ENCODE measurements at places on chromosomes 1 and 21.

DNA sequence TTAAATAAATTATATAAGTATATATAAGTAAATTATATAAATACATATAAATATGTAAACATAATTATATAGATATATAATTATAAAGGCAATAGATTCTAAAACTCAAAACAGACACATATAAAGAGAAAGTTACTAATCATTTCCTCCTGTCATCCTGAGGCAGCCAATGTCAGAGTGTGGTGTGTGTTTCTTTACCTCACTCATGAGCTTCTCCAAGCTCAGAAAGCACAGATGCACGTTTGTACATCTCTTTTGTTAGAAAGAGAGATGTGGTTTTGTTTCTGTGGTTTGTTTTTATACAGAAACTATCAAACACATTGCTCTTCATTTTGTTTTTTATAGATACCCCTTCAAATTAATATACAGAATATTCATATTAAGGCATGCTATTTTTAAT, 594.8 kb downstream of the USP25 start:
- DNase-seq: no peak

- no peak for DNase-seq
These were observed 26.4 kb downstream of the FOXO6 start for GRCh38 chr1:41387667-41388091.

DNA sequence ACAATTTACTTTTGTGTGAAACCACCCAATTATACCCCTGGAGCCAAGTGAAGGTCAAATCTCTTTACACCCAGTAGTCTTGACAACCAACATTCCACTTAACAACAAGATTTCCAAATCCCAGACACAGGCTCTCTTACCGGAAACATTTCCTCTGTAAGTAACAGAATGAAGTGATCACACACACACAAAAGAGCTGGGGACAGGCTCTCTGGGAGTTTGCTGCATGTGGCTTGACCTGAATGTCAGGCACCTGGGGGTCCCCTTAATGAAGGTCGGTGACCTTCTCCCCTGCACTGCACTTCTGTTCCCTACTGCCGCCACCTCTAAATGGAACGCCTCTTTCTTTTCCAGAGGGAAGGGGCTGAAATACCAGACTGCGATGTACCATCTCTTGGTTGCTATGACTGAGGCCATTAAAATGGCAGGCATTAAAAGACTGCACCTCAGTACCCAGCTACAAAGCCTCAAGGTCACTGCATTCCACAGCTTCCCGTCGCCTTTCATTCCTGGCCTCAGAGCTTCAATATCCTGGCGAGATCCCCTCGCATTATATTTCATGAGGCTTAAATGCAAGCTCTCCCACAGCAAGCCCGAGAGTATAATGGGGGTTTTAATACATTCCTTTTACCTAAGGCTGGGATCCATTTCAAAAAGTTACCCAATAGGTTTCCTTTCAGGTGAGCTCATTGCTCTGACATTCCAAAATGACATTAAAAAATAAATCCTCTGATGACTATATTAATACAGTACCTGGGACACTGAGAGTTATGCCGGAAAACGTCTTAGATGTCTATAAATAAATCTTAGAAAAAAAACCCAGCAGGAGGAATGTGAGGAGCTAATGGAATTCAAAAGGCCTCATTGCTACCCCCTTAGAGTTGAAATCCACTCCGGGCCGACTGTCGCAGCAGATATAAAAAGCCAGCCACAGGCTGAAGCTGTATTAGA, 90.9 kb upstream of the DIRAS3 start:
- no peak for DNase-seq

DNA sequence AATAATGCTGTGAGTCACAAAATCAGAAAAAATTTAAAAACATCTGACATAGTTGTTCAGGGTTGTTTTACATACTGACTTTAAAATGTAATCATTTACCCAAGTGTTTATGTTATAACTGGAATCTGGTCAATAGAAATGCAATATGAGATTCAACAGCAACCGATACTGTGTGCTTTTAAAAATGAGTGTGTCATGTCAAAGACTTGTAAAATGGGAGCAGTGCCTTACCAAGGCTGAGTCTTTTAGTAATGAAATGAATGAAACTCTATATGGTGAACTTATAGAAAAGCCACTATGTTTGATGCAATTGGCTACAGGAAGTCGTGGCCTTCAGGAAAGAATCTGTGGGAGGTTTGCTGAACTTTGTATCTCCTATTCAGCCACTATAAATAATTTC, 570.2 kb downstream of the DPYD start:
- DNase-seq: no peak

- DNase-seq: peak; percentile 51
These were observed 40.4 kb downstream of the KIAA0040 start for GRCh38 chr1:175152006-175152652.

GRCh38 chr1:89994231-89994804, 592 bp upstream of the ZNF326 start:
- no peak for DNase-seq

GRCh38 chr1:169371404-169371803, 3.4 kb downstream of the BLZF1 start:
- no peak for DNase-seq

- no peak for DNase-seq
These were observed 24.0 kb downstream of the TFF3 start for GRCh38 chr21:42291003-42291750.

DNA sequence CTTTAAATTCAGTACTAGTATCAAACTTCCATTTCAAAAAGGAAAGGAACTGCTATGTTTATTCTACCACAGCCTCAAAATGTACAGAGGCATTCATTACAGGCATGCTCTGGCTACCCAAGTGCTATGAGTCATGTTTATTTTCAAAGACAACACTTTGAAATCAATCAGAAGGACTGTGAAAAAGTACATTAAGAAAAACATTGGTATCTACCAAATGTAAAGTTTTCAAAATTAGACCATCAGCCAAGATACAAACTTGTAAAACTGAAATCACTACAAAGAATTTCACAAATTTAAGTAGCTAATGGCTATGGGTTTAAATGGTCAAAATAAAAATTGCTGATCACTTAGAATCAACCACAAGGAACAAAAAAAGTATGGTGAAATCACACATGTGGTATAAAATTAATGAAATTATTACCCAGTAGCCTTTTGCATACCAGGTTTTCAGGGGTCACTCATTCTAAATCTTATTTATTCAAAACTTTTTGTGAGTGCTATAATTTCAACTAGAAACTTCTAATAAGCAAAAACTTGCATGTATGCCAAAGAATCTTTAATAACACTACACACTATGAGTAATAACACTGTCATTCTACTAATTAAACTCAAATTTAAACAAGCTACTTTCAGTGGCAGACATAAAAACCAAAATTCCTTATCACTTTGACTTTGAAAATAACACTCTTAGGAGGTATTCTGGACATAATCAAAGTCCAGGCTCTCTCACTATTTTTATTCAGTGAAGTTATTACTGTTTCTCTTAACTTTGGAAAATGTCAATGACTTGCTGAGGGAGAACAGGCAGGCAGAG, 49.2 kb downstream of the ENAH start:
- peak; percentile 51 for DNase-seq

- no peak for DNase-seq
These were observed 15.0 kb upstream of the S100B start for GRCh38 chr21:46619846-46620245.

DNA sequence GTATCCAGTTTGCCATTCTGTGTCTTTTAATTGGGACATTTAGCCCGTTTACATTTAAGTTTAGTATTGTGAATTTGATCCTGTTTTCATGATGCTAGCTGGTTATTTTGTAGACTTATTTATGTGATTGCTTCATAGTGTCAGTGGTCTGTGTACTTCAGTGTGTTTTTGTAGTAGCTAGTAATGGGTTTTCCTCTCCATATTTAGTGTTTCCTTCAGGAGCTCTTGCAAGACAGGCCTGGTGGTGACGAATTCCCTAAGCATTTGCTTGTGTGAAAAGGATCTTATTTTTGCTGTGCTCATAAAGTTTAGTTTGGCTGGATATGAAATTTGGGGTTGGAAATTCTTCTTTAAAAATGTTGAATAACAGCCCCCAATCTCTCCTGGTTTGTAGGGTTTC, 69.2 kb upstream of the PDC start:
- DNase-seq: no peak

- no peak for DNase-seq
These were observed 526.9 kb downstream of the MATN1 start for GRCh38 chr1:30196457-30196856.

DNA sequence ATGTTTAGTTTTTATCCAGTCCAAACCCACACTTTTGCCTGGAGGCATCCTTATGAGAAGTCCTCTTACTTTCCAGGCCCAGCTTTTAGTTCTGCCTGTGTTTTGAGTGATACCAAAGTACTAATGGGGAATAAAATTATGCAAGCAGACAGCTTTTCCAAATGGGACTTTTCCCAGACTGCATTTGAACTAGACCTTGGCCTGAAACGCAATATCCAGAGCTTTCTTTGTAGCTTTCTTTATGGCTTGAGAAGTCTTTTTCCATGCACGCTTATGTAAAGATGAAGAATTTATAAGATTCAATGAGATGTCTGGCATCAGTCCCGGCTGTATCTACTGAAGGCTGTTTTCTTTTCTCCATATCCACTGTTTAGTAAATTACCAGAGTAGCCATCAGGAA, 236.6 kb upstream of the RAB4A start:
- DNase-seq: no peak

DNA sequence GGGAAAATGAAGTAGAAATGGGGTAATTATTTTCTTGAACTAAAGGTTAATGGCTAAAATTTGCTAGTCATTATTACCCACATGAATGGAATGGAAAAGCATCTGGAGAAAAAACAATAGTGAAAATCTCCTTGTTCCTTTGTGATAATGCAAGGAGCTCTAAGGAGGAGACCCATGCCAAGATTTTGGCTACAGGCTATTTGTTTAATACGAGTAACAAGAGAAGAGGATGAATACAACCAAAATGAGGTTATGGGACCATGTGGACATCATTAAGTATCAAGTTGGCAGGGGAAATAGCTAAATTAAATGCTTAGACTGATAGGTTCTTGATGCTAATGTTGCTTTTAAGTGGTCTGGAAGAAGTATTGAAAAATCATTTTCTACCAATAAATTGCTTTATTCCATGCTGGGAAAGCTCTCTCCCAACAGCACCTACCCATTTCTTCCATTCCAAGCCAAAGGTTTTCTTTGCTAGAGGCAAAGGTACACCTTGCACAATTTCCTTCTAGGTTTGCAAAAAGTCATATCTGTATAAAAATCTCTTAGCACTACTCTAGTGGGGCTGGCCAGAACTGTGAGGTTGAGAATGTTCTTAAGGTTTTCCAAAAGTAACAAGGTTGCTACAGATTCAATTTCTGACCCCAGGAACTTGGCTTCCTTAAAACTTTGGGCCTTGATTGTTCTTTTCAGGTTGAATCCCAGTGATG, 100.2 kb downstream of the SMYD2 start:
- no peak for DNase-seq

GRCh38 chr1:29179641-29180184, 2.0 kb downstream of the SRSF4 start:
- DNase-seq: no peak

DNA sequence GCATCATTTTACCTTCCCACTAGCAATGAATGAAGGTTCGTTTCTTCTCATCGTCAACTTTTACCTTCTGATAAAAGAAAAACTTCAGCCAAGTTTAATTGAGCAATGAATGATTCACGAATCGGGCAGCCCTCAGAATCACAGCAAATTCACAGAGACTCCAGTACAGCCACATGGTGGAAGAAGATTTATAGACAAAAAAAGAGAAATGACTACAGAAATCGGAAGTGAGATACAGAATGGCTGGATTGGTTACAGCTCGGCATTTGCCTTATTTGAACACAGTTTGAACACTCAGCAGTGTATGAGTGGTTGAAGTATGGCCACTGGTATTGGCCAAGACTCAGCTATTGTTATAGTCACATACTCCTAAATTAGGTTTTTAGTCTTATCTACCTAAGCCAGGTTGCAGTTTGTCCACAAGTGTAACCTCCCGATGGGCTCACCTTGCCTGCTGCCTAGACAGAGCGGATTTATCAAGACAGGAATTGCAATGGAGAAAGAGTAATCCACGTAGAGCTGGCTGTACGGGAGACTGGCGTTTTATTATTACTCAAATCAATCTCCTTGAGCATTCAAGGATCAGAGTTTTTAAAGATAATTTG, 15.3 kb downstream of the AK4 start:
- DNase-seq: no peak

- DNase-seq: no peak
These were observed 131.9 kb downstream of the AK5 start for GRCh38 chr1:77413541-77414335.

DNA sequence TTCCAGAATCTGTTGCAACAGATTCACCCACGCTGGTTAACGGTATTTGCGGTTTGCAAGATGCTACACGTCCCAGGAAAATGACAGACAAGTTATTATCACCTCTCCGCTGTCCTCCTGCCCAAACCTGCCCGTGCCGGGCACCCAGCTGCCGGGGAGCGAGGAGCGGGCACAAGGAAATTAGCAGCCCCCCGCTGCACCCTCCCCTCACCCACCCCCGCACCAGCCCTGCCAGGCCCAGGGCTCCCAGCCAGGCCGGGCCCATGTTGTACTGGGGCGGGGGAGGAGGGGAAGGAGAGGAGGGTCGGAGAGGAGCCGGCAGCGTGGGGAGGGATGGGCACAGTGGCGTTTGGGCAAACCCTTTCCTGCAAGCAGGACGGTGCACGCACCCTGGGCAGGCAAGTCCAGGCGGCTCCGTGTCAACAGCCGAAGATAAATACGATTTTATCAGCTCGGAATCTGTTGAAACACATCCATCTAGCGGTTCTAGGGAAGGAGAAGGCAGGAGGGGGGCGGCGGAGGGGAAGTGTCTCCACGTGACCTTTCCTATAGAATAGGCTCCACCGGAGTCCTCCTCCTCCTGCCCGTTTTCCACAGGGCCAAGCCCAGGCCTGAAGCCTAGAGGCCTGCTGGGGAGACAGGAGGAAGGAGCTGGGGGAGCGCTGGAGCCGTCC, 35.1 kb upstream of the CCDC27 start:
- no peak for DNase-seq

DNA sequence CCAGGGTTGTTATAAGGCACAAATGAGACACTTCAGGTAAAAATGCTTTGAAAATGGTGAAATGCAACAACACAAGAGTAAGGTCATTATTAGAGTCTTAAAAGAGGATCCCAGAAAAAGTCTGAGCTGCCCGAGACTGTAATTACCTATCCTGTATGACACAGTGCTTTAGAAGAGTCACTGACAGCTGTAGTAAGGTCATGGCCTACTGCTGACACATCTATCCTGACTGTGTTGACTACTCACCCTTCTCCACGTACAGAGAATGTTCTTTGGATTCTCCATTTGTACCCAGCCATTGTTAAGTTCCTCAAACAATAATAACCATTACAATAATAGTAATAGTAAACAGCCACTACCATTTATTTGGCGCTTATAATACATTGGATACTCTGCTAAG, 104.4 kb downstream of the CACHD1 start:
- DNase-seq: no peak

DNA sequence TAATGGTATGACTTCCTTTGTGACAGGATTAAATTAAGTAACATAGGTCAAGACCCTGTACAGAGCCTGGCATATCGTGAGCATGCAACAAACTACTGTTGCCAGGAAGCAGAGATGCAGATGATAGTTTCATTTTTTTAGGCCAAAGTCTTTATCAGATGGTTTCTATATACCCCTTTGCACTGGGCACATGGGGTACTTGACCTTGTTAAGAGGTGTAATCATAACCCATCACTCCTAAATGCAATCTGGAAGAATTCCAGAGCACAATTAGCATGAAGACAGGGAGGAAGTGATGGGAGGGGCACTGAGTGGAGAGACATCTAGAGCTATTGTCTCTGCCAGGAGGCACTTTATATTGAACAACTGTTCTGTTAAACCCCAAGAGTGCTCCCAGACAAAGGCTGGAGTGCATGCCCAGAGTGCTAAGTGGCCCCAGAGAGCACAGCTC, 22.1 kb downstream of the ZBTB17 start:
- DNase-seq: no peak
